ENCODE measurements at places on chromosomes 3 and 15.

DNA sequence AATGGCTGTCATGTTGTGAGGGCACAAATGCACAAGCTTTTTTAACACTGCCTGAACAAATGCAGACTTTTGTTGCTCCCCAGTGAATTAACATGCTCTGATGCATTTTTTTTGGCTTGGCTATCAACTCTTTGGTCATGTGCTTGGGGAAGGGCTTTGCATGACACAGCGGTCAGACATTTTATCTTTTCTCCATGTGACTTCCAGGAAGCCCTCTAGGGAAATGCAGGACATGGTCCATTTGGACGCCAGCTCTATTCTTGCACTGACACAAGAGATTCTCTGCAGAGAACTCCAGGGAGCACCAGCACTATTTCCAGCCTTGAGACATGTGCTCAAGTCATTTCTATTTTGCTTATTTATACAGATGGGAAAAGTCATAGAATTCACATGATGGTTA, 46.2 kb downstream of the NEK11 start:
- DNase-seq = peak; percentile 15

DNA sequence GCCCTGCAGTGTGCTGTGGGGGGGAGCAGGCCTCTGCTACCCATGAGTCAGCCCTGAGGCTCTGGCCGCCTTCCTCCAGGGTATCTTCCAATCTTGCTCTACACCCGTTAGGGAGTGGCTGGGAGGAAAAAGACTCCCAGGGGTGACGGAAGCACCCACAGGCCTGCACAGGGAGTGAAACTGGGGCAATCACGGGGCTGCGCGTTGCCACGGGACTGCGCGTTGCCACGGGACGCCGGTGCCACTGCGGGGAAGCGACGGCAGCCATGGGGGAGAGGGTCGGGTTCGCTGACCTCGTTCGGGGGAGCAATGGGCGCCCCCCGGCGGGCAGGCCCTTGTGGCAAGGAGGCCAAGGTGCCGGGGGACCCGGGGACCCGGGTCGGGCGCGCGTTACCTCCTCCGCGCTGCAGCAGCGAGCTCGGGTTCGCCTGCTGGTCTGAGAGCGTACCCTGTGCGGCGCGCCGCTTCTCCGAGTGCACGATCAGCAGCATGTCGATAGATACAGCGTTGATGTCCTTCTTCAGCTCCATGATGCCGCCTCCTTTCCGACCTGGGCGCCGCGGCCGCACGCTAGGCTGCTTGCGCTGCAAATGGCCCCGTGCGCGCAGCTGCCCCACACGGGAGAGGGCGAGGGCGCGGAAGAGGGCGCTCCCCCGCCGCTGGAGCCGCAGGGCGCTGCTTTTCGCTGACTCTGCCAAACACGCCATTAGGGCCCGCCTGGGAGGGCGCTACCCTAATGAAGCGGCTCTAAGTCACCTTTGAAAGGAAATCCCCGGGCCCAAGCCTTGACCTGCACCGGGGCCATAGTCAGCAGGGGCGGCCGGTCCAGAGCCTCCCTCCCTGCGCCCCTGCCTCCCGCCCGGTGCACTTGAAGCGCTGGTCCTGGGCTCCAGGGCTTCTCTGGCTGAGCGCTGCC, at the start of gene KY:
Gene KY, minus strand, starts transcription at position 592 of the 916 bp plus-strand sequence. Its CDS starts 62 bp downstream, at position 530.
- DNase-seq = peak; percentile 61

DNA sequence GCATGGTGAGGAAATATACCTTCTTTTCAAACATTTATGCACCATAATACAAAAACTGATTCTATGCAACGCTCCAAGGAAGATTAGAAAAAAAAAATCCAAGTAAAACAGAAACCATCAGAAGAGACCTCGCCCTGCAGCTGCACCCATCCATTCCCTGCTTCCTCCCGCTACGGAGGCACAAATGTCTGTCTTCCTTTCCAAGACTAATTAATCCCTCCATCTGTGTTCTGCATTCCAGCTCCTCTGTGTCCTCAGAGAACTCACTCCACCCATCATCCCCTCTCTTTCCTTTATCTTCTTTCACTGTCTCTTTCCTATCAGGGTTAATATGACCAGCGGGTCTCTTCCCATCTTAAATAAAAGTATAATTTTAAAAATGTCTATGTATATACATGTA, 196.1 kb downstream of the ADAMTSL3 start:
- no peak for DNase-seq

DNA sequence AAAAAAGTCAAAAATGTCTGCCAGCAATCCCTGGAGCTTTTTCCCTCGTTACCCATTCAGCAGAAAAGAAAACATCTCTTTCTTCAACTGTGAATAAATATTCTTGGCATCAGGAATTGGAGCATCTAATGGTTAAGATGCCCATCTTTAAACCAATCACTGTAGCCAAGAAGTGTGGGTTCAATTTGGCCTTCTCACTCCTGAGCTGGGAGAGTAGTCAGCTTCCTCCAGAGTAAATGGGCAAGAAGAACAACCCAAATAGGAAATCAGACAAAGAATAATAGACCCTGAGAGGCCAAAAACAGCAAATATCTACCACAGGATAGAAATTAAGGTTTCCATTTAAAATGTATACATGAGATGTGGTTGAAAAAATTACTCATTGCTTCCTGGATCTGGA, 508.0 kb upstream of the MDFIC2 start:
- DNase-seq = no peak

DNA sequence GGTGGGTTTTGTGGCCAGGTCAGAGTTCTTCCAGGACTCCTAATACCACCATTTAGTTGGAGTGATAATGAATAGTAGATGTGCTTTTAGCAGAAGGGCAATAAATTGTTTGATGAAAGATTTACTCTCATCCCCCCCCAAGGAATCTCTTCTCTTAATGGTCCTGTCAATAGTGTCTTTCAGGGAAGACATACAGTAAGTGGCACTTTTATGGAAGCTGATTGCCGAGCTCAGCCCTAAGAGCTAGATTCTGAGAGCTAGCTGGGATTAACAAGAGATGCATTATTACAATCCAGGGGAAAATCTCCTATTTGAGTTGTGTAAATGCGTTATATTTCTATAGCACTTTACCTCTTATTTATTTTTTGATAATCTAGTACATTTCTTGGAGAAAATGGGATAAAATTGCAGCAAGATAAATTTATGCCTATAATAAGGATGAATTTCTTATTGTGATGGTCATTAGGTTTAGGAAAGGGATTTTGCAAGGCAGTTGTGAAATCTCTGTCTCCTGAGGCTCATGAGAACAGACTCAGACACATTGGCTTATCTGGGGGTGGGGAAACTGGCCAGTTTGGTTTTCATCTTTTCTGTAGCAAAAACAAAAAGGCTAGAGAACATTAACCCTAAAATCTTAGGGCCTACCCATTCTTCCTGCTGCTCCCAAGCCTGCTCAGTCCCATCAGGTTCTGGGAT, 41.6 kb upstream of the CLSTN2 start:
- no peak for DNase-seq

DNA sequence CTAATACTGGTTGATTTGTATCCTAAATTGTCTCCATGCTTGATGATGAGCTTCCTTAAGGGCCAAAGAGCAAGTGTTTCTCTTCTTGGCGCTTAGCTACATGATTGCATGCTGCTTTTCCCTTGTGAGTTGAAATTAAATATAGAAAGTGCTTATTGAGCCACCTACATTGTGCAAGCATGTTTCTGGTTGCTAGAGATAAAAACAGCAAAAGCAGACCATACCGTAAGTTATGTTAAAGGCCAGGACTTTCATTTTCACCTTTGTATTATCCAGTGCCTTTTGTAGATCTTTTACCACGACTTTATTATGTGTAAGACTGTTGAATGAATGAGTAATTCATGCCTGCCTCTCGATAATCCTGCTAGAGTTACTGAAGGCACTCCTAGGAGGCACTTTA, 41.9 kb upstream of the CCNB2 start:
- DNase-seq = no peak

DNA sequence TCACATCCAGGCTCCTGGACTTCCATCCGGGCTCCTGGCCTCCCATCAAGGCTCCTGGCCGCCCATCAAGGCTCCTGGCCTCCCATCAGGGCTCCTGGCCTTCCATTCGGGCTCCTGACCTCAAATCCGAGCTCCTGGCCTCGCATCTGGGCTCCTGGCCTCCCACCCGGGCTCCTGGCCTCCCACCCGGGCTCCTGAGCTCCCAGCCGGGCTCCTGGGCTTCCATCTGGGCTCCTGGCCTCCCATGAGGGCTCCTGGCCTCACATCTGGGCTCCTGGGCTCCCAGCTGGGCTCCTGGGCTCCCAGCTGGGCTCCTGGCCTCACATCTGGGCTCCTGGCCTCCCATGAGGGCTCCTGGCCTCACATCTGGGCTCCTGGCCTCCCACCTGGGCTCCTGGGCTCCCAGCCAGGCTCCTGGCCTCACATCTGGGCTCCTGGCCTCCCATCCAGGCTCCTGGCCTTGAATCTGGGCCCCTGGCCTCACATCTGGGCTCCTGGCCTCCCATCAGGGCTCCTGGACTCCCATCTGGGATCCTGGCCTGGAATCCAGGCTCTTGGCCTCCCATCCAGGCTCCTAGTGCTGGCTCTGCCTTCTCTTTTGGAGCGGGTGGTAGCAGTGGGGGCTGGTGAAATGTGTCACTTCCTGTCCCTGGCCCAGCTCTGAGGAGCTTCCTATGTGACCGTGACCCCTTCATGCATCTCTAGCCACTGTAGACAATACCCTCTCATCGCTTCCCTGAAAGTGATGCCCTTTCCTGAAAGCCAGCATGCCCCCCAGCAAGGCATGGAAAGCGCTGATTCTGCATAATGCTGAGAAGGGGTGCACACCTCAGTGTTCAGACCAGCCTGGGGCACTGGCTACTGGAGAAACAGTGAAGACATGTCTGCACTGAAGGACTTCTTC, 62.7 kb upstream of the BLM start:
- no peak for DNase-seq

- DNase-seq = no peak
These were observed 1.5 kb downstream of the CEP63 start for GRCh38 chr3:134487406-134487805.

DNA sequence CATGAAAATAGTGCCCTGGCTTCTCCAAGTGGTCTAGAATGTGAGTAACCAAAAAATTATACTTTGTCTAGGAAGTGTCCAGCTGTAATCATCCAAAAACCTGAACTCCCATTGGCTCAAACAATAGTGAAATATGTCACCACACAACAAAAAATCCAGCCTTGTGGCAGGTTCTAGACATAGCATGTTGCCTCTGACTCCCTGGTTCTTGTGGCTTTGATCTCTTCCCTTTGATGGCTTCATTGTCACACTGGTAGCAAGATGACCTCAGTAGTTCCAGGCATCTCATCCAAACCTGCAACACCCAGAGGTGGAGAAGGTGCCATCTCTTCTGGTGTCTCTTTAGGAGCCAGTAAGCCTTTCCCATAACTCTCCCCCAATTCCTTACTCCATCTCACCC, 74.7 kb downstream of the CMSS1 start:
- no peak for DNase-seq

GRCh38 chr15:71142780-71143179, 27.5 kb downstream of the THSD4 start:
- DNase-seq = no peak

- DNase-seq = no peak
These were observed 280.6 kb downstream of the ARRDC4 start for GRCh38 chr15:98241032-98241554.

Measured in AG08396 (cell line).